ENCODE measurements at places on chromosomes 6 and 20.

- DNase-seq = no peak
These were observed 24.6 kb downstream of the MYLK4 start for GRCh38 chr6:2725999-2726567.

DNA sequence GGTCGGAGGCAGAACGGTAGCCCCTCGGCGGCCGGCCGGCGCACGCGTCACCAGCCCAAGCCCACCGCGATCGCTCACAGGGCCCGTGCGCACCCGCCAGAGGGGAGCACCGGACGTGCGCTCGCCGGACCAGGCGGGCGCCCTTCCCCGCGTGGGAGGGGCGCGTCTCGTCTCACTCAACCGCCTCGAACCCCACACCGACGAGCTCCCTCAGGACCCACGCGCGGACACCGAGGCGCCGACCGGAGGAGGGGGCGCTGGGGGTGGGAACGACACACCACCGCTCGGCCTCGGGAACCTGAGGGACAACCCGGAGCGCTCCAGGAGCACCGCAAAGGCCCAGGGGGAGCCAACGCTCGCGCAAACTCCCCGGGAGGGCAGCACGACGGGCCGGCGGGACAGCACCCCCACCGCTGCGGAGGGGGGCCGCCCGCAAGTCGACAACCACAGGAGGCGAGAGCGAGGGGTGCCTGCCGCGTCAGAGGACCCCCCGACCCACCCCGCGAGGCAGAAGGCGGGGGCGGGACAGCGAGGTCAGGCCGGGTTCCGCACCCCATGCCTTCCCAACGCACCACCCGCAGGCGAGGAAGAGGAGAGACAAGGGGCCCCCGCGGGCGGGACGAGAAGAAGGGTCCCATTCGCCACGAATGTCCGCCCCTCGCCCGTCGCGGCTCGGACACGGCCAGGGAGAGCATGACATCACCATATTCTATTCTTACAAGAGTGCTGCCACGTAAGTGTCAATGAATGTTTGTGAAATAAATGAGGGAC, 512.7 kb upstream of the ZNF337 start:
- DNase-seq = no peak

DNA sequence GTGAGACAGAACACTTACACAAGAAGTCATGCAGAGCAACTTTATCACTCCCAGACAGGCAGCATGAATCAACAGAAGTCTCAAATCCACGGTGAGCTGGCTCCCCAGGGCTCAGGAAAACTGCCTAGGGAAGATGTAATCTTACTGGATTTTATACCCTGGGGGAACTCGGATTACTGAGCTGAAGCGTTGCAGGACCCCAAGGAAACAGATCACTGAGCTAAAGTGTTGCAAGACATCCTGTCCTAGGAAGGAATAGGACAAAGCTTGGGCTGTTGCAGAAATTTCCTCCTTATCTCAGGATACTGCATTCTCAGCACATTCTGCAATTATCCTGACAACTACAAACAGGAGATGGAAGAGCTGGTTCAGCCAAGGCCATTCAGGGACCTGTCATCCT, 224.8 kb downstream of the TFAP2A start:
- DNase-seq = no peak

GRCh38 chr6:23650676-23651075, 475.3 kb upstream of the NRSN1 start:
- DNase-seq = no peak

DNA sequence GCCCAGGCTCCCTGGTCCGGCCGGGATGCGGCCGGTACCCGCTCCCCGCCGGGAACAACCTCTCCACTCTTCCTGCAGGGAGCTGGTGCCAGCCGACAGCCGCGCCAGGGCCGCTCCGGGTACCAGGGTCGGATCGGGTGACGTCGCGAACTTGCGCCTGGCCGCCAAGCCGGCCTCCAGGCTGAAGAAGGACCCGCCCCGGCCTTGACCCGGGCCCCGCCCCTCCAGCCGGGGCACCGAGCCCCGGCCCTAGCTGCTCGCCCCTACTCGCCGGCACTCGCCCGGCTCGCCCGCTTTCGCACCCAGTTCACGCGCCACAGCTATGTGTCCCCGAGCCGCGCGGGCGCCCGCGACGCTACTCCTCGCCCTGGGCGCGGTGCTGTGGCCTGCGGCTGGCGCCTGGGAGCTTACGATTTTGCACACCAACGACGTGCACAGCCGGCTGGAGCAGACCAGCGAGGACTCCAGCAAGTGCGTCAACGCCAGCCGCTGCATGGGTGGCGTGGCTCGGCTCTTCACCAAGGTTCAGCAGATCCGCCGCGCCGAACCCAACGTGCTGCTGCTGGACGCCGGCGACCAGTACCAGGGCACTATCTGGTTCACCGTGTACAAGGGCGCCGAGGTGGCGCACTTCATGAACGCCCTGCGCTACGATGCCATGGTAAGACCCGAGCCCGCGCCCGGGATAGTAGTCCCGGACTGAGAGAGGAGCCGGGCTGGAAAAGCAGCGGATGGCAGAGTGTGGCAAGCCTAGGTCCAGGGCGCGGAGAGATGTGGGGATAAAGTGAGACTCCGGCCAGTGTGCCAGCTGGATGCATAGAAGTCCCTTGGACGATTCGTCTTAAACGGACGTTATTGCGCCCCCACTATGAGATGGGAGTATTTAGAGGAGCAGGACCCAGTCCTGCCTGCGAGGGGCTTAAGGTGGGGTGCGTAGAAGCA, at the start of gene NT5E:
NT5E (plus strand) TSS at position 266 of the 942 bp plus-strand sequence; CDS start at position 323, 57 bp downstream.
- no peak for DNase-seq

- DNase-seq = no peak
These were observed 249.7 kb downstream of the TTLL2 start for GRCh38 chr6:167574431-167575151.

DNA sequence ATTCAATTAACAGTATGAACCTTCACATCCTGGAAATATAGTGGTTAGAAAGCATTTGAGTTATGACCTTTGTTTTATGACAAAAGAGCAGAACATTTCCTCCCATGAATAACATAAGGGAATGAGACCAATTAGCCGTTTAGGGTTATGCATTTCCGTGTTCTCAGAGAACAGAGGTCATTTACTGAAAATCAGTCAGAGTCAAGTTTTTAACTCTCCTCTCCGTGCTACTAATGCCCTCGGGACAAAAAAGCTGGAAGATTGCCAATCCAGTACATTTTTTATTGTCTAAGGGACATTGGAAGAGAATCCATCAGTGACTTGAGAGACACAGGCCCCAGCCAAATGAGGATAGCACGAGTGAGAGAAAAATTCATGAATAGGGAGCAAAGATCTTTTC, 632.7 kb downstream of the RFPL4B start:
- DNase-seq = no peak

DNA sequence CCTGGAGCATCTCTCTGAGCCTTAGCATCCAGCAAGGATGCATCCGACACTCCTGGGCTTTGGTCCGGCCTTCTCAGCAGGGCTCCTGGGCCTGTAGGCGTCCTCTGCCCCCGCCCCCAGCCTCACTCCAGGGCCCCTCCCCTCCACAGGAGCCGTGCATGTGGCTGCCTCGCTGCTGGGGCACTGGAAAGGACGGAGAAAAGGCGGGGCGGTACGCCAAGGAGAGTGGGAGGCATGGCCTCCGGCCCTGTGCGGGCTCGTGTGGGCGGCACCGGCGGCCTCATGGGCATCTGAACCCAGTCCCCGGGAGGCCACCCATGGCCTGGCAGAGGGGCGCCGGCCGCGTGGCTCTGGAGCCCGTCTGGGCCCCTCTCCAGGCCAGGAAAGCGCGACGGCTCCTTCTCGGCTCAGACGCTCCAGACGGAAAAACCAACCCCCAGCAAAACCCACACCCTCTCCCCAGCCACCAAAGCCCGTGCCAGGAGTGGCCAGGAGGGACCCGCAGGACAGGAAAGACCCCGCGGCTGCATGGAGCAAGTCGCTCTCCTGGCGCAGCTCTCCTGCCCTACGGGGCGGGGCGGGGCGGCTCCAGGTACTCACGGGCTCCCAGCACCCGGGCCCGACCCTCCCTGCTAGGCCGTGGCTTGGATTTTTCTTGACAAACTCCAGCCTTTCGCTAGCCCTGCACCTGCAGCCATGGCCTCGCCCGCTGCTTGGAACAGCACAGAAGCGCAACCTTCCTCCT, 419.9 kb downstream of the QKI start:
- no peak for DNase-seq

GRCh38 chr6:3638662-3639061, 112.9 kb downstream of the PXDC1 start:
- DNase-seq = no peak

DNA sequence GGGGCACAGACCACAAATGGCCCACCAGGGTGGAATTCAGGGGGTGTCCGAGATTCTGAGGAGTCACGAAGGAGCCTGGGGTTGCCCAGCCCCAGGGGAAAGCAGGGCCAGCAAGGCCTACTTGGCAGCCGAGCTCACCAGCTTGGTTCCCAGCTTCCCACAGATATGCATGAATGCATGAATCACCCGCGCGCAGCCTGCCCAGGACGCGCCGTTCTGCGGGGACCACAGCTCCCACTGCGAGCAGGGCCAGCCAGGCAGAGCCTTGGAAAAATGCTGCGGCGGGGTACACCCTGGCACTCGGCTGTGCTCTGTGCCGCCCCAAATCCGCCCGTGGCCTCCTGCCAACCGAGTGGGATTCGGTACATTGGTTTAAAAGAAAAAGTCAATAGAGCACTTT, 211.0 kb downstream of the NFATC2 start:
- no peak for DNase-seq

- DNase-seq = no peak
These were observed 32.3 kb downstream of the SNX5 start for GRCh38 chr20:17936286-17936760.

- no peak for DNase-seq
These were observed 49.0 kb upstream of the RNF24 start for GRCh38 chr20:4064144-4064909.
